Epithelial cell of proximal tubule (primary cell): ENCODE measurements at places on chromosomes 6 and 20.

DNA sequence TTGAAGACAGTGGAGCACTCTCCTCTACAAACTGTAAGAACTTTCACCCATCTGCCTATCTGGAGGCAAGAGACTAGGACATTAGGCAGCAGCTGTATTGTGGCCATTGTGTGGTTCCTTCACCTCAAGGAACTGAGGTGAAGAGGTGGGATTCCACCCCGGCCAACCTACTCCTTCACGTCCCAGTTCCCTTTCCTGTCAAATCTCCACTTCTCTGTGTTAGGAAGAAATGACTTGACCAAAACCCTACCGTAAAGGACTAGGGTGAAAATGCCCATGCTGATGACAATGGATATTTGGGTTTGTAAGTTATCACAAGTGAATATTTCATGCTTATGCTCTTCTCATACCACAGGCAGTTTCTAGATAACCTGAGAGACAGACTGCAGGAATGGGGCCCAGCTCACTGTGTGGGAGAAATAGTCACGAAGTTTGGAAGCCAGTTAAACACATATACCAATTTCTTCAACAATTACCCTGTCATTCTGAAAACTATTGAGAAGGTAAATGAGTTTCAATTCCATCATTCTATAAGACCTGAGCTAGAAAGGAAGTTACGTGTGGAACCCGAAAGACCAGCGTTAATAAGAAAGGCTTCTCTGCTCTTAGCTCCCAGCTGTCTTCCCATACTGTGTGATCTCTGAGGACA, 86.6 kb downstream of the ECT2L start:
- no peak for DNase-seq

DNA sequence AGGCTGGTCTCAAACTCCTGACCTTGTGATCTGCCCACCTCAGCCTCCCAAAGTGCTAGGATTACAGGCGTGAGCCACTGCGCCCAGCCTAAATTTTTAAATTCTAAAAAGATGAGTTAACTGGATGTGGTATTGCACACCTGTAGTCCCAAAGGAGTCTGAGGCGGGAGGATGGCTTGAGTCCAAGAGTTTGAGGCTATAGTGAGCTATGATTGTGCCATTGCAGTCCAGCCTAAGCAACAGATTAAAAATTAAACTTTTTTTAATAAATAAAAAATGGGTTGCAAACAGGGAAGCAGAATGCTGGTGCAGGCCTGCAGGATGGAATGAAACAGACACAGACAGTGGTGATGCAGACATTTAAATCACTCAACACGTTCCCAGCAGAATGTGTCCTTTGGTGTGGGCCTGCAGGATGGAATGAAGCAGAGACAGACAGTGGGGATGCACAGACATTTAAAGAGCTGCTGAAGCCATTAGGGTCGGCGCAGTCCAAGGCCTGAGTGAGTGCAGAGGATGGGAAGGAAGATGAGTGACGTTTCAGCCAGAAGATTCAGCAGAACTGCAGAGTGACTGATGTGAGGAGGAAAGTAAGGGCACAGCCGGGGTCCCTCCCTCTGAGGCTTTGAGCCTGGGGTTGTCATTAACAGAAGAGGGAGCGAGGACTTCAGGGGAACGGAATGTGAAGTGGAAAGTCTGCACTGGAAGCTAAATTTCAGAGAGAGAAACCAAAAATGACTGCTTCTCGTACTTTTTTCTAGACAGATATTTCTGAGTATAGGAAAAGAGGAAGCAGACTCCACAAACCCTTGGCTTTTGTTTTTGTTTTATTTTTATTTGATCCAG, 117.5 kb downstream of the RIN2 start:
- no peak for DNase-seq

DNA sequence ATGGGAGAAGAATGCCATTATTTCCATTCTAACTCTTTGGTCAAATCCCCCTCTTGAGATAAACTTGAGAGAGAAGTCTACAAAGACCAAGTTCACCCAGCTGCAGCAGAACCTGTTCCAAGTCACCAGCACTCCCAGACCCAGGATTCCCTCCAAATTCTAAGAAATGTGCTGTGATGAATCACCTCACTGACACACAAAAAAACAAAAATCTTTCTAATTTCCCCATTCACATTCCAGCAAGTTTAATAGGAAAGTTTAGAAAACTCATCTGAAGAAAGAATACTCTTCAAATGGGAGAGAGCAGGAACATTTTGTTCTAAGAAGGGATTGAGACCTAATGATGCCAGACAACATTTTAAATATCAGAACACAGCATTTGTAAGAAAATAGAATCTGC, 213.6 kb upstream of the PLCB4 start:
- no peak for DNase-seq

GRCh38 chr6:35086282-35086632, 54.9 kb downstream of the TCP11 start:
- no peak for DNase-seq

- no peak for DNase-seq
Observed at GRCh38 chr6:50821441-50822077, 2.9 kb downstream of the TFAP2B start.
